ENCODE measurements at places on chromosomes 6 and 20.

GRCh38 chr6:140203661-140204147 lies 829.3 kb upstream of the CITED2 start:
- no peak for DNase-seq

- DNase-seq: no peak
These were observed 7.3 kb upstream of the RNF24 start for GRCh38 chr20:4022386-4023286.

DNA sequence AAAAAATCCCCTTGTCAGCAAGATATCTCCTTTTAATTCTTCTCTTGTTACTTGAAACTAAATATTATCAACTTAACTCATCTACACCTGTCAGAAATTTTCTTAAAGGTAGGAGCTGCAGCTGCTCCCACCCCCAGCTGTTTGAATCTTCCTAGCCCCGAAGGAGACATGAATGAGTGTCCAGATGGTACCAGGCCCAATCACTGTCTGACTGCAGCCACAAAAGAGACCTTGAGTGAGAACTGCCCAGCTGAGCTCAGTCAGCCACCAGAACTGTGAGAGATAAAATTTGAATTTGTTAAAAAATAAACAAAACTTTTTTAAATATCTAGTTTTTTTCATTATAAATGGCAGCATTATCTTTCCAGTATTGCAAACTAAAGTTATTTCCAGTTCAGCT lies 84.7 kb downstream of the PRSS35 start:
- no peak for DNase-seq

DNA sequence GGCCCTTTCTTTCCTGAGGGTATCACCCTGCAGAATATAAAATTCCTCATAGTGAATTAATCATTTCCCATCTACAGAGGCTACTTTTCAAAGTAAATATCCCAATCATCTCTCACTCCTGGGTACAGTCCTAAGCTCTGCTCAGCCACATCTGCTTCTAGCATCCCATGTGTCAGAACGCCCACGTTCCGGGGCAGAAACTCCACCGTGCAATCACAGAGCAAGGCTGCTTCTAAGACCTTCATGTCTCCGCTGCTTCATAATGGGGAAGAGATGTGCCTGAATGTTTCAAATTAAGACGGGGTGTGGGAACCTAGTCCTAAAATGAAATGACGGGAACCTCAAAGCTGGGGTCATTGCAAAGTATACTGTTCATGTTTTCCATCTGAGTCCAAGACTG lies 208.8 kb upstream of the GMDS start:
- no peak for DNase-seq

DNA sequence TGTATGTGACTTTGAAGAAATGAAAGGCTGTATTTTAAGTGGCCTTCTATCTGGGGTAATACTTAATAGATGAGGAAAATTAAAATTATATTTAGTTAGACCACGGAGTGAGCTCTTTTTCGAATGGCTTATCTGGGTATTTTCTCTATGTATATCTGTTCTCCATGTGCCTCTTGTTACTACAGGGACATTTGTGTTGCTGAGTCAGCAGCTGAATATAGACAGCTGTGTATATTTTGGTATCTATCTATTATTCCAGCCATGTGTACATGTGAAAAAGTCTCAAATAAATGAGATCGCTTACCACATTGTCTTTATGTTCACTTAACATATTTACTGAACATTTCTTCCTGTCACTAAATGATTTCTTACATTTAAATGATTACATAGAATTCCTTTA lies 57.2 kb downstream of the TMEM200A start:
- no peak for DNase-seq

DNA sequence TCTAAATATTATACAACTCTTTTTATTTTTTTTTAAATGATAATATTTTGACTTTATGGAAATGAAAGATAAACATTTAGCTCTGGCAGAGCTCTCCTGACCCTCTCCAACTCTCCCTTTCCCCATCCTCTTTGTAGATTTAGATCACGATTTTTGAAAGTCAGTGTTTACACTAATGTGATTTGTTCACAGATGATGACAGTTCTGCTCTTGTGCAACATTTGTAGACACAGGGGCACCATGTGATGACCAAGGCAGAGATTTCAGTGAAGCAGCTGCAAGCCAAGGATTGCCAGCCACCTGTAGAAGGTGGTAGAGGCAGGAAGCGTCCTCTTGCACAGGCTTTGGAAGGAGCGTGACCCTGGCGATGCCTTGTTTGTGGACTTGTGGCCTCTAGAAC lies 483.2 kb downstream of the QKI start:
- no peak for DNase-seq

GRCh38 chr6:28370440-28370839 lies 20.7 kb downstream of the ZKSCAN3 start:
- DNase-seq: no peak

GRCh38 chr20:34431168-34431567 lies 68.1 kb downstream of the ITCH start:
- no peak for DNase-seq

DNA sequence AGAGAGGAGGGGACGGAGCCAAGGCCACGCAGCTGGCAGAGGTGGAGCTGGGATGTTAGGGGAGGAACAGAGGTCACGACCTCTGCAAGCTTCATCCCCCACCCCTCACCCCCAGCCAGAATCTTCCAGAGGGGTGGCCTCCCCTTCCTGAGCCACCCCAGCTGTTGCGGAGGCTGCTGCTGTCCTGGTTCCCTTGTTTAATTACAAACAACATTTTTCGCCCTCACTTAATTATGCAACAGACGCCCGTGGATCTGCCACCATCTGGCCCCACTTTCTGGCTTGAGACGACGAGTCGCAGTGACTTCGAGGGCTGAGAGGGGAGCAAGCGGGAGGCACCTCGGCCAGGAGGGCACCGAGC lies 153.7 kb upstream of the PTPN1 start:
- DNase-seq: no peak

DNA sequence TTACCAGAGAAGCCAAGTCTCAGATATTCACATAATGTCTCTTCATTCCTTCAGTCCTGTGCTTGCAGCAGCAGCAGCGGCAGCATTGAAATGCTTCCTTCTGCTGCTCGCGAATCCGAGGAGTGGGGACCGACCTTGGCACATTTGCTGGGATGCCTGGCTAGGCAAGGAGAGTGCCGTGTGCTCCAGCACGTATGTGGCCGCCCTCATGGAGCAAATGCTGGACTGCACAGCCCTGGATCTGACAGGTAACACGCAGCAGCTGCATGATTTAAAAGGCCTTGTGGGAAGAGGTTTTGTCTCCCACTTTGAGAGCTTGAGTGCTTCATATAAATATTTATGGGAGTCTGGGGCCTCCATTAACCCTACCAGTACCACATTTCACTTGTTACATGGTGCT lies 9.9 kb downstream of the MAFB start:
- DNase-seq: no peak

- DNase-seq: no peak
These were observed 976 bp downstream of the PIGT start for GRCh38 chr20:45416917-45417316.

DNA sequence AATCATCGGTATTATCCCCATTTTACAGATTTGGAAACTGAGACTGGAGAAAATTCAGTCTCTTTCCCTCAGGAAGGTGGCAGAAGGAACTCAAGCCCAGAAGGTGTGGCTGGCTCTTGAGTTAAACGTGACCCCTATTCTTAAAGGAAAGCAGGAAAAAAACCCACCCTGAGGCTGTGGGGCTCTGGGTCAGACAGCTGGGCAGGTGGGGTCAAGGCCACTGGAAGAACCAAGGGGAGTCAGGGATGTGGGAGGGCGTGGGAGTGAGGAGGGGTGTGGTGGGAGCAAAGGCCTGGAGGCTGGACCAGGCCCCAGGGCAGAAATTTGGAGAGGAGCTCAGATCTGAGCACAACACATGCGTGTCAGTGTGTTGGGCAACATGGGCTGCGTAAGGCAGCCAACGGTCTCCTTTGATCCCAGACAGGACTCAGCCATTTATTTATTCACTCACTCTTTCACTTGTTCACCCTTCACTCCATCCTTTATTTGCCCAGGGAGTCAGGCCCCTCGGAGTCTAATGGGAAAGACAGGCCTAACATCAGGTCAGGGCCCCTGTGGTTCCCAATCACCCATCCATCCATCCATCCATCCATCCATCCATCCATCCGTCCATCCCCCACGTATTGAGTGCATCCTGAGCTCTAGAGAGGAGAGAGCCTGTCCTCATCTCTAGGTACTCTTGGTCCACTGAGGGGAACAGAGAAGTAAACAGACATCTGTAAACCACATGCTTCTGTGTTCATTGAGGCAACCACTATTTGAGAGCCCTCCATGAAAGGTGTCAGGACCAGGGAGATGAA lies 165.0 kb downstream of the VEGFA start:
- no peak for DNase-seq

- no peak for DNase-seq
These were observed 11.6 kb upstream of the EZR start for GRCh38 chr6:158830736-158831135.

DNA sequence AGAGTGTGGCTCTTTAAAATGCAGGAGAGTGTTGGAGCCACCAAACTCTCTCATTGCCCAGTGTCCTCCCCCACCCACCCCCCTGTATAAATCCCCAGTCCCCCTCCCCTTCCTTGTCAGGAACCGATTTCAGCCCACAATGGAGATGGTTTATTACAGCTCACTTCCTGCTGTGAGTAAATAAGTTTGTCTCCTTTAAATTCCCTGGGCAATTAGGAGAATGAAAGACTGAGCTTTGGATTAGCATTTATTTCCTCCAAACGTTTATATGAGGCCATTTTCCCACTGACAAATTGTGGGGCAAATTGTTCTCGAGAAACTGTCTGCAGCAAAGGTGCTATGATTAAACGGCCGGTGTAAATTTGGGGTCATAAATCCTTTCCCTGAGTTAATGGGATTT lies 128.8 kb downstream of the DHX35 start:
- no peak for DNase-seq

- DNase-seq: no peak
These were observed 963 bp upstream of the RMND1 start for GRCh38 chr6:151452750-151453427.

DNA sequence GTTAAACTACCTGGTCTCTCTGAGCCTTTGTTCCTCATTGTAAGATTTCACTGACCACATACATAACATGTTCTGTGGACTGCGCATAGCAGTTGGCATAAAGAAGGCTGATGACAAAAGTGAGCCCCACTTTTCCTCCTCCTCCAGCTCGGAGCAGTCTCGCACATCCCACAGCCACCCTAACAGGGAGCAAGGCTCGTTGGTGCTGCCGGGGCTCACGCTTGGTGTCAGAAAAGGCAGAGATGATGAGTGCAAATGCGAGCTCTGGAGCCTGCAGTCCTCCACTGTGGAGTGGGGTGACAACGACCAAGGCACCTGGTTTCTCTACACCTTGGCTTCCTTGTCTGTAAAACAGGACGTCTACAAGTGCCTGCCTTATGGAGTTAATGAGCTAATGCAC lies 9.7 kb downstream of the TGM3 start:
- no peak for DNase-seq

DNA sequence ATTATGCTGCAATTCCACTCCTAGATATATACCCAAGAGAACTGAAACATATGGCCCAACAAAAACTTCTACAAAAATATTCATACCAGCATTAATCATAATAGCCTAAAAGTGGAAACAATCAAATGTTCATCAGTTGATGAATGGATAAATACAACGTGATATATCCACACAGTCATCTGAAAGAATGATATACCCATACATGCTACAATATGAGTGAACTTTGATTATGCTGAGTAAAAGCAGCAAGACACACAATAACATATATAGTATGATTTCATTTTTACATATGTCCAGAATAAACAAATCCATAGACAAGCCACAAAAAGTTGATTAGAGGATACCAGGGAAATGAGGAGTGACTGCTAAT lies 30.7 kb downstream of the CDK19 start:
- no peak for DNase-seq

DNA sequence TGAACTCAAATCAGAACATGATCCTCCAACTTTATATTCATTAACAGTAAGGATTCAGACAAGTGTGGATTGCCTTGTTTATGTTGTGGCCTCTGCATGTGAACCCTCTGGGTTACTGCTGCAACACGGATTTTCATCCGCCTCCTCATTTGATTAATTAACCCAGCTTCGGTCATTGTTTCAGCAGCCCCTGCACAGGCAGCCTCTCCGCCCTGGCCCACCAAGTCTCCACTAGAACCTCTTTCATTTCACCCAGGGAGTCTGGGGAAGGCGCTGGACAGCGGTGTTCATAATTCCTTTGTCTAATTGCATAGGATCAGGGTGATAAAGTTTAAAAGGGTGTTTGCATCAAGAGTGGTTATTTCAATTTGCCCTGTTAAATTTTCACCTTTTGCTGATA lies 15.7 kb downstream of the NKX2-2 start:
- DNase-seq: no peak

DNA sequence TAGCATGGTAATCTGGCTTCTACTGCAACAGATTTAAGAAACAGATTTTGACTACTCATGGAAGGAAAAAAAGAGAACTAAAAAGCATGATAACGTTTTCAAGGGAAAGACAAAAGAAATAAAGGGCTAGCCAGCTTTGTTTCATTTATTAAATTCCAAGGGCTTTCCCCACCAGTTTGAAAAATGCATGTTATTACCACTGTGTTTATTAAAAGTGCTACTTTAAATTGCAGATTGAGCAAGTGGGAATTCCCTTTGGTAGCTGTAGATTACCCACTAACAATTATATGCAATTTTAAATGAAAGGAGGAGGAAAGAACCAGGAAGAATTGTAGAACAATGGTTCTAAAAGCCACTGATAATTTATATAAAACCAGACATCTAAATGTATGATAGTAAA lies 40.6 kb upstream of the NHSL1 start:
- no peak for DNase-seq

DNA sequence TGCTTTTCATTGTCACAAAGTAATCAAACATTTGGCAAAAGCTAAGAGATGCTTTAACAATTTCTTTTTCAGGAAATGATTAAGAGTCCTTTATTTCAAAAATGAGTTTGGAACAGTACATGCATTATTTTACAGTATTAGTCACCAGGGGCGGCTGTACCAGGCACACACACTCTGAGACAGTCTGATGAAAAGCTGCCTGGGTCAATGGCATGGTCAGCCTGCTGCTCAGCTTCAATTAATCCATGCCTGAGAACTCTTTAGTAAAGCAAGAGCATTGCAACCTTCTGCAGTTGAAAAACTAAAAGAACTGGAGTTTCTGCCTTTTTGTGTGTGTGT lies 105.5 kb downstream of the TULP4 start:
- no peak for DNase-seq

GRCh38 chr20:61027218-61027617 lies 224.8 kb upstream of the CDH4 start:
- DNase-seq: no peak
